ENCODE measurements at places on chromosomes 11 and 22. TPM values are rescaled to one million over a fixed set of nuclear protein-coding genes. Genes with fewer than 3 reads are reported as not detected.

Gene GLB1L3
- total RNA-seq: not detected

Gene FOLR3
- not detected for total RNA-seq

- no peak for DNase-seq
These were observed 53.0 kb downstream of the CTSC start for GRCh38 chr11:88284336-88285050.

DNA sequence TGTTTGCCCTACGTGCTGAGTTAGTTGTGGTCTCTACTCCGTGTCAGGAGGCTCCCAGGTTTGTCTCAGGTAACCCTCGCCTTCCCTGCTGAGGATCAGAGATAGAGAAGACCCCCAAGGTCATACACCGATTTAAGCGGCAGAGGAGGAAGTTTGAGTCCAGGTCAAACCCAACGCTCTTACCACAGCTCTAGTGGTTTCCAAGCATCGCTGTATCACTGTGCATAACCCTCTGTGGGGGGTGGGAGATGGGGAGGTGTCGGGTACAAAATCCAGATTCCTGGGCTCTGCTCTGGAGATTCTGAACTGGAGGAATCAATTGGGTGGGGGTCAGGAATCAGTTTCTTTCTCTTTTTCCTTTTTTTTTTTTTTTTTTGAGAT lies 627 bp downstream of the DNAJC4 start:
- no peak for DNase-seq

Gene PHLDA2
- total RNA-seq: not detected

- DNase-seq: no peak
These were observed 3.7 kb downstream of the MS4A1 start for GRCh38 chr11:60459345-60459744.

GRCh38 chr11:63015521-63016215 lies at the start of gene SLC22A8:
Gene SLC22A8, minus strand, starts transcription at chr11:63015841. Its CDS starts 883 bp downstream, at chr11:63014958.
- DNase-seq: no peak

- peak; percentile 79 for DNase-seq
These were observed 2.9 kb upstream of the GGT5 start for GRCh38 chr22:24247564-24248344.

Gene DRD2
- total RNA-seq: 0.13 TPM

Gene BLID
- total RNA-seq: 0.93 TPM

- DNase-seq: no peak
These were observed 32.7 kb downstream of the NARS2 start for GRCh38 chr11:78542007-78542406.

Gene C11orf97
- total RNA-seq: not detected

- no peak for DNase-seq
These were observed 9.8 kb downstream of the PPFIBP2 start for GRCh38 chr11:7523416-7524210.

DNA sequence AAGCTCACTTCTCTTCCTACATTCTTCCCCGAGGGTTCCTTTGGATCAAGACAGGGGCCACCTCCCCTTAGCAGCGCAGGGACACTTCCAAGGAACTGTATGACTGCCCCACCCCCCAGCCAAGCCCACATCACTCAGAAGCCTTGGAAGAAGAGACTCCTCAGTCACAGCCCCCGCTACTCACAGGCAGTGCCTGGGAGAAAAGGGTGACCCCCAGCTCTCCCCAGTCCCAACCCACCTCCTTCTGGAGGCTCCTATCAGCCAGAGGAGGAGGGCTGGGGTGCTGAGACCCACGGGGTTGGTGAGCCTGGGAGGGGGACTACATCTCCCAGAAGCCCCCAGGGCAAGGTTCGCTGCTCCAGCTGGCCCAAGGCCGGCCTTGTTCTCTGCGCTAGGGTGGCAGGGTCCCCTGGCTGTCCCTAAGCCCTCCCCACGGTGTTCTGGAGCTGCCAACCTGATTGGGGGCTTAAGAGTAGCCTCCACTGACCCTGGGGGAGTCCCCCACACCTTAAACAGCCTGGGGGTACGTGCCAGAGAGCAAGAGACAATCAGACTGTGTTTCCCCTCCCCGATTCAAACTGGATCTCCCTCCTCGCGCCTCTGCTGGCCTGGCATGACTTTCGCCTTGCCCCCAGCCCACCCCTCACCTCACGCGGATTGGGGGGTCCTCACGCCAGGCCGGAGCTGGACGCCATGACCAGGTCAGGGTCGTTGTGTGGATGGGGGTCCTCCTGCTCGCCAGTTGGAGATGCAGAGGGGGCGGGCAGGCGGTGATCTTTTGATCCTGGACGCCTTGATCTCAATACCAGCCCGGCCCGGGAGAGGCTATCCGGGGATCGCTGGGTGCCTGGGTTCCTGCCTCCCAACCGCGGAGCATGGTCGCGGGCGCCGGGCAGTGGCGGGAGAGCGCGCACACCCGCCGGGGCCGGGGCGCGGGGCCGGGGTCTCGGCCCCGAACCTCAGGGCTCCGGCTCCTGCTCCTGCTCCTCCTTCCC lies 838 bp downstream of the BCL9L start:
- peak; percentile 51 for DNase-seq

DNA sequence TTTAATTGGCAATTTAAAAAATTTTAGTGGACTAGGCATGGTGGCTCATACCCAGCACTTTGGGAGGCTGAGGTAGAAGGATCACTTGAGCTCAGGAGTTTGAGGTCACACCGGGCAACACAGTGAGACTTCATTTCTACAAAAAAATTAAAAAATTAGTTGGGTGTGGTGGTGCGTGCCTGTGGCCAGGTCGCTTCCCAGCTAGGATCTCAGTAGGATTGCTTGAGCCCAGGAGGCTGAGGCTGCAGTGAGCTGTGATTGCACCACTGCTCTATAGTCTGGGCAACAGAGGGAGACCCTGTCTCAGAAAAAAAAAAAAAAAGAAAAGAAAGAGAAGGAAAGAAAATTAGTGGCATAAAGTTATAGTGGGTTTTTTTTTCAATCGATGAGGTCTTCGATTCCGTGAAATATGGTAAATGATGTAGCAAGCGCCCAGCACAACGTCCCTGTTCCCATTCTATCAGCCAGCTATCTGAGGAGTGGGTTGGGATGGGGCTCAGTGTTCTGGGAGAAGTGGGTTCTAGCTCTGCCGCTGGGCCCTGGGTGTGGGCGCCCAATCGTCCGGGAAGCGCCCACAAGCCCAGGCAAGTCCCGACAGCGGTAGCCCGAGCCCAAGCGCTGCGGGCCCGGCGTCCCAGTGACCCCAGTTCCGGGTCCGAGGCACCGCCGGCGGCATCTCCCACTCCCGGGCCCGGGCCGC lies 1.4 kb downstream of the FOSL1 start:
- no peak for DNase-seq

GRCh38 chr11:69818231-69818602 lies 999 bp downstream of the FGF3 start:
- no peak for DNase-seq

DNA sequence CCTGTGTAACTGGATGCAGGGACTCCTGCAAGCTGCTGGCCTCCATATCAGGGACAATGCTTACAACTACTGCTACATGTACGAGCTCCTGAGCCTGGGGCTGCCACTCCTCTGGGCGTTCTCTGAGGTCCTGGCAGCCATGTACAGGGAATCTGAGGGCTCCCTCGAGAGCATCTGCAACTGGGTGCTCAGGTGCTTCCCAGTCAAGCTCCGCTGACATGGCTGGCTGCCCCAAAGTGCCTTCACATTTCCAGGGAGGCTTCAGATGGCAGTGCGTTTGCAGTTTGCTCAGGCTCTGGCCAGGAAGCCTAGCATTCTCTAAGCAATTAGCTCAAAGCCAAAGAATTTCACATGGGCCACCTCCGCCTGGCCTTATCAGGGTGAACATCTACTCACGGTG lies 117.4 kb upstream of the PARVA start:
- DNase-seq: no peak

- no peak for DNase-seq
These were observed 140.3 kb upstream of the RAG2 start for GRCh38 chr11:36738292-36738861.

Gene DGAT2
- total RNA-seq: 139 TPM

DNA sequence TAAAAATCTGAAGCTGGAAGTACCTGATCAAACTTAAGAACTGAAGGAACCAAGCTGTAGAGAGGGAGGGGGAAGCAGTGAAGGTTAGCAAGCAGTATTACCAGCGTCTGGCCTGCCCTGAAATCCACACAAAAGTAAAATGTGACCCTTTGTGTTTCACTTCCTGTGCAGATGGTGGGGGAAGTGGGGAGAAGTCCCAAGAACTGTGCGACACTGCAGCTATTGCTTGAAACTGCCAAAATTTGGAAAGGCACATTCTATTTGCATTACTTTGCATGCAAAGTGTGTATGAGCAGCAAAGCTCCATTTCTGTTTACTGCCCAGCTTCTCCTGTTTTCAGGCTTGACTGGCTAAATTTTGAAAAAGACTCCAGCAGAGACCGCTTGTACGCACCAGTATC lies 72.1 kb upstream of the BMAL1 start:
- DNase-seq: no peak

DNA sequence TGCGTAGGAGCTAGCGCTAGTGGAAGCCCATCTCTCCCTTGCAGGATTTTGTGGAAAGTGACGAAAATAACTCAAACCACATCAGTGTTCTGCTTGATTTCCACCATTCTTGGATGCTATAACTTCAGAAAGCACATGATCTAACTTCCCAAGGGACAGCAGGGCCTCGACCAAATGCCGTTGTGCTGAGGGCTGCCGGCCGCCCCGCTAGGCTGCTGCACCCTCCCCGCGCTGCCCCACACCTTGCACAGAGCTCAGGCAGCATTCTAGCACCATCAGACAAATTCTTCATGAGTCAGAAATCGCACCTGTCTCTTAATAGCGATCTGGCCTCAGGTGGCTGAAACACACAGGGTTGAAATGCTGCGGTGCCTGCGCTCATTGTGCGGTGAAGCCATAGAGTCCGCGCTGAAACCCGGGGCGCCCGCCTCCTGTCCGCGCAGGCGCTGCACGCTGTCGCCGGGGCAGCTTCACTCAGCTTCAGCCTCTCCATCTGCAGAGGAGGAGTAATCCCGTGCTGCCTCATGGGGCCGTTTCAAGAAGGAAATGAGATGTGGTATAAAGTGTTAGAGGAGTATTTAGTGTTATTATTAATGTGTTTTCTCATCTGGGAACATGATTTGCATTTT lies 59.2 kb upstream of the B3GAT1 start:
- no peak for DNase-seq

Gene IGLL5
- 4.1 TPM for total RNA-seq

DNA sequence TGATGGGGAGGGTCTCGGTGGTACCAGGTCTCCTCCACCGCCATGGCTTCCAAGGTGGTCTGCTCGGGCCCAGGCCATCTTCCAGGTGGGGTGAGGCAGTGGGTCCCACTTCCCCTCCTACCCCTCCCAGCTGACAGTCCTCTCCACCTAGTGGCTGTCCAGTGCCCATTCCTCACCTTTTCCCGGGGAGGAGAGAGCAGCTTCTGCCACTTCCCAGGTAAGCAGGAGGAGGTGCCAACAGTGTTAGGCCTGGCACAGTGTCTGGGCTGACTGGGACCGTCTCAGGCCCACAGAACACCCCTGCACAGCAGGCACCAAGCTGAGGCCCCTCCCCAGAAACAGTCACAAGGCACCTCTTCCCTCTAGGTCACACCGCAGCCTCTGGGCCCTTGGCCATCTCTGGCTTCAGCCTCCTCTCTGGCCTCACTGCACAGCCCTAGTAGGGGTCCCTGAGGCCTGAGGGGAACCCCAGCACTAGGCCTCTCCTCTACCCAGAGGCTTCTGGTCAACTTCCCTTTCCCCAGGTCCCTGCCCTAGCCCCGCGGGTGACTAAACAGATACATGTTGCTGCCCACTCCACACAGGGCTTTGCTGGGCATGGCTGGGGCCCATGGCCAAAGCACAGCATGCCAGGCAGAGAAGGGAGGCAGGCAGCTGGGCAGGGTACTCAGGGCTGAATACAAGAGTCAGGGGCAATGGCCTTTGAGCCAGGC lies 2.3 kb upstream of the ANKRD13D start:
- DNase-seq: peak; percentile 63

- DNase-seq: no peak
These were observed 81.1 kb downstream of the LARGE2 start for GRCh38 chr11:46003572-46003971.

Gene SPON1
- total RNA-seq: 2.2 TPM

DNA sequence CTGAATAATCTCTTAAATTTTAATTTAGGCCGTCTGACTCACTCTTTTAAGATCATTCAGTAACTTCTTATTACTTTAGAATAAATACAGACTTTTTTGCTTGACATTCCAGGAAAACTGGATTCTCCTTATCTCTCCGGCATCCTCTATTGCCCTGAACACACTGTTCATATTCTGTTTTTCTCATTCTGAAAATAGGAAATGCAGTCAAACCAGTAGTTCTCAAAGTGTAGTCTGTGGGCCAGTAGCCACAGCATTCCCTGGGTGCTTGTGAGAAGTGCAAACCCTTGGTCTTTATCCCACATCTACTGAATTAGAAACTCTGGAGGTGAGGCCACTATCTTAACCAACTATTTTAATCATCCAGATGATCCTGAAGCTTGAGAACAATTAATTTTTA lies 84.3 kb downstream of the PANX1 start:
- no peak for DNase-seq

DNA sequence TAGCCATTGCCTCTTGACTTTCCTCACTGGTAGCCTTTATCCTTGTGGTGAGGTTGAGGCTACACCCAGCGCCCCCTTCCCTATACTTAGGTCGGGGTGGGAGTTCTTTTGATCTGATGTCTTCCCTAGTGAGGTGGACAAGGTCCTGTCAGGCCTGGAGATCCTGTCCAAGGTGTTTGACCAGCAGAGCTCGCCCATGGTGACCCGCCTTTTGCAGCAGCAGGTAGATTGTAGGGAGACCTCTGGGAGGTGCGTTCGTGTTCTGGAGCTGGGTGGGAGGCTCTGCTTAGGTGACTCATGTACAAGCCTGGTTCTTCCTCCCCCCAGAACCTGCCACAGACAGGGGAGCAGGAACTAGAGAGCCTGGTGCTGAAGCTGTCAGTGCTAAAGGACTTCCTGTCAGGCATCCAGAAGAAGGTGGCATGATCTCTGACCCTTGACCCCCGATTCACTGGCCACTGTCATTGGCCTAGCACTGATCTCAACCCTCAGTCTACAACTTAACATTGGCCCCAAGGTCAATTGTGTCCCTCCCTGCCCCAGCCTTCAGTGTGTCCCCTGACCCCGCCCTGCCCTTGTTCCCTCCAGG lies 4.9 kb downstream of the INPPL1 start:
- peak; percentile 41 for DNase-seq

- DNase-seq: no peak
These were observed 55.0 kb upstream of the ARFGAP3 start for GRCh38 chr22:42912059-42912458.
